Lower lobe of right lung (tissue), 2 donors: ENCODE measurements at places on chromosomes 4 and X. TPM values are rescaled to one million over a fixed set of nuclear protein-coding genes. Genes with fewer than 3 reads are reported as not detected.
A peak's percentile ranks its signal among the peaks of the same experiment; 100 is the strongest.

DNA sequence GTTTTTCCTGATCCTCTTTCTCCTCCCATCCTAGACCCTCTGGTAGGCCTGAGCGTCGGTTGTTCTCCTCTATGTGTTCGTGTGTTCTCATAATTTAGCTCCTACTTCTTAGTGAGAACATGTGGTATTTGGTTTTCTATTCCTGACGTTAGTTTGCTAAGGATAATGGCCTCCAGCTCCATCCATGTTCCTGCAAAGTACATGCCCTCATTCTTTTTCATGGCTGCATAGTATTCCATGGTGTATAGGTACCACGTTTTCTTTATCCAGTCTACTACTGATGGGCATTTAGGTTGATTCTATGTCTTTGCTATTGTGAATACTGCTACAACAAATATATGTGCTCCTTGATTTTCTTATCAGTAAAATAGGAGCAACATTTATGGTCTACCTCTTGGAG lies 146.8 kb upstream of the PTCHD1 start:
- no peak overlapping the region for H3K27ac ChIP-seq
- no peak overlapping the region for H3K4me3 ChIP-seq
- H3K27me3 ChIP-seq = no peaks in the 10 kb centered on the region
- H3K36me3 ChIP-seq = no peaks in the 10 kb centered on the region
- no peak for DNase-seq
- no peaks in the 10 kb centered on the region for H3K4me1 ChIP-seq

DHX15 gene
- total RNA-seq = 93.2 TPM

DNA sequence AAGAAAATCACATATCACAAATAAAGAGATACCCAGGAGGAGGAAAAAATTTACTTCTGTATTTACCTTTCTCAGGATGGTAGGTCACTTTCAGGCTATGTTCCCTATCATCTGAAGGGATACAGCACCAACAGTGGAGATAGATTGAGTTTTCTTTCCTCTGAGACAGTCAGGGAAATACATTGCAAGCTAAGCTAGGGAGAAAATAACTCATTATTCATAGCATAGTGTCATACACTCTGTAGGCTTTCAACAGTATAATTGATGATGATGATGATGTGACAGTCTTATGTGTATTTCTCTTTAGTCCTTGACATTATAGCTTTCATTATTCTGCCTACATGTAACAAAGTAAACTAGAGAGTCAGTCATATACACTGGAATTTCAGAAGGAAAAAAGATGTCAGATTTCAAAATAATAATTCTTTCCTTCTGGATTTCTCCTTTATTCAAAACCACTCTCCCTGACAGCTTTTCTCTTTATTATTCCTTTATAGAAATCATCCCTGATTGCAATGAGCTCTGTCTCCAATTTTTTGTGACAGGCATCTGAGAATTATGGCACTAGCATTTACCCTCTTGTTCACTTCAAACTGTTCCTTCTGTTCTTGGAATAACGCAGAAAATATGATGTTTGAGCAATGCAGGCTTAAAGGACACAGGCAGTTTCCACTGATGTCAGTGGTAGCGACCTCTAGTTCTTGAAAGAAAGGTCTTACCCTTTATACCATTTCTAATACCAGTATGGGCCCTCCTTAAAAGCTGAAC lies 169.1 kb upstream of the EPHA5 start:
- no peak overlapping the region for H3K4me3 ChIP-seq
- H3K4me1 ChIP-seq = no peaks in the 10 kb centered on the region
- H3K36me3 ChIP-seq = no peaks in the 10 kb centered on the region
- no peak for DNase-seq
- H3K27me3 ChIP-seq = no peaks in the 10 kb centered on the region

- DNase-seq = peak; percentile 60
- H3K4me3 ChIP-seq = peak overlapping the region; percentile 97
- peaks cover 19% of the 10 kb centered on the region for H3K4me1 ChIP-seq
- H3K36me3 ChIP-seq = no peaks in the 10 kb centered on the region
These were observed 2.3 kb upstream of the NR3C2 start for GRCh38 chr4:148444296-148445070.

PLP1 gene
- total RNA-seq = 0.59 TPM

NOX1 gene
- total RNA-seq = not detected

GRCh38 chrX:37872303-37872655 lies 24.9 kb upstream of the DYNLT3 start:
- H3K4me3 ChIP-seq = no peak overlapping the region
- no peak overlapping the region for H3K27ac ChIP-seq
- H3K36me3 ChIP-seq = no peaks in the 10 kb centered on the region
- H3K27me3 ChIP-seq = no peaks in the 10 kb centered on the region
- no peaks in the 10 kb centered on the region for H3K4me1 ChIP-seq

GRCh38 chr4:168854350-168854921 lies 155.6 kb downstream of the CBR4 start:
- peak overlapping the region; percentile 41 for H3K27ac ChIP-seq
- H3K36me3 ChIP-seq = peaks cover 5% of the 10 kb centered on the region
- peaks cover 53% of the 10 kb centered on the region for H3K4me1 ChIP-seq

- H3K27ac ChIP-seq = no peak overlapping the region
- H3K4me1 ChIP-seq = no peaks in the 10 kb centered on the region
- no peaks in the 10 kb centered on the region for H3K36me3 ChIP-seq
- H3K27me3 ChIP-seq = no peaks in the 10 kb centered on the region
These were observed 121.3 kb downstream of the NWD2 start for GRCh38 chr4:37365888-37366287.

DNA sequence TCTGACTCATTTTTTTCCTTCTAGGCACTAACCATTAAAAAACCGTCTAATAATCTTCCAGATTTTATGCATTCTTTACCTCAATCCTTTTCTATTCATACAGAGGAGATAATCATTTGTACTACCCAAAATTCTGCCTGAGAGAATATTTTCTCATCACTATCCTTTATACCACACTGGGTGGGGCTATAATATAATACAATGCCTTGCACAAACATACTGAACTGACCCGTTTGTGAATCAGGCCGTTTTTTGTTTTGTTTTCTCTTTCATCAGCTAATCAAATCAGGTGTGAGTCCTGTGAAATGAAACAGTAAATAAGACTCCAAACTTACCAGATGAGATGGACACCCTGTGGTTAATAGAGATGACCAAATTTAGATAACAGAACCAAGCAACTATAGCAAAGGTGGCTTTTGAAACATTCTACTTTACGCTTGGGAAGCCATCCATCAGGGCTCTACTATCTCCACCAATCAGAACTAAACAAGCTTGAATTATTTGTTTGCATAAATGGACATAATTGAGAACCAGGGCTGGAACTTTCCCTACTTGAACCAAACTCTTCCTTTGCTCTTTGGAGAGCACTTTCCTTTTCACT lies 573.0 kb downstream of the GABRG1 start:
- H3K4me3 ChIP-seq = no peak overlapping the region
- no peaks in the 10 kb centered on the region for H3K4me1 ChIP-seq
- DNase-seq = no peak
- H3K36me3 ChIP-seq = no peaks in the 10 kb centered on the region
- H3K27me3 ChIP-seq = no peaks in the 10 kb centered on the region
- H3K27ac ChIP-seq = no peak overlapping the region

MAGEC2 gene
- not detected for total RNA-seq

DNA sequence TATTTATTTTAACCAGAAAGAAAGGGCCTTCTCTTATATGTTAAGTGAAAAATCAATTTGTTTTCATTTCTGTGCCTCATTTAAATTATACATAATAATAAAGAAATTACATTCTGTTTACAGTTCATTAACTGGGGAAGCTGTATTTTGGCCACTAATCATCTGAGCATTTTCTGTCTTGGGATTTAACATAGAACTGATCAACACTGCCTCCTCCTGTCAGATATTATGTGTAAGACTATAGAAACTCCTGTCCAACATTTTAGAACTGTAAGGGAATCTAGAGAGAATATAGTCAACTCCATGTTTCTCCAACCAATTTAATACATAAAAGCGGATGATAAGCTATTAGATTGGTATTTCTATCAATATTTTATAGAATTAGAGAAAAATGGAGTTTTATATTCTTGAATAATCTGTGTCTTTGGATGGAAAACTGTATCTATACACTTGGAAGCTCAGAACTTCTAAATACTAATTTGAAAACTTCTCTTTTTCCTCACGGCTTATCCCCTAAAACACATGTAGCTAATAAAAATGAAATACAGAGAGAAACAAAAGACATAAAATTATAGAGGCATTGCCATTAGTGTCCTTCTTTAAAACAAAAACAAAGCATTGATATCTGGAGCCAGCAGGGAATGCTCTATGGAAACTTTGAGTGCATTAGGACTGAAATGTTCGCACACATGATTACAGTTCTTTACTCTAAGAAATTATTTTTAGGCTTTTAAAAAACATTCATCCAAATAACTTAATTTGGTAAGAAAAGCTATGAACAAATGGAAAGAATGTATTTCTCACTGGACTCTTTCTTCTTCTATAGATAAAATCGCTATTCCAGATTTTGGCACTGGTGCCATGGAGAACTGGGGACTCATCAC lies 33.1 kb downstream of the ENPEP start:
- H3K36me3 ChIP-seq = no peaks in the 10 kb centered on the region
- no peaks in the 10 kb centered on the region for H3K4me1 ChIP-seq
- no peak overlapping the region for H3K27ac ChIP-seq
- no peaks in the 10 kb centered on the region for H3K27me3 ChIP-seq

- DNase-seq = no peak
- no peaks in the 10 kb centered on the region for H3K4me1 ChIP-seq
- H3K27me3 ChIP-seq = no peaks in the 10 kb centered on the region
These were observed 691.5 kb upstream of the HTR2C start for GRCh38 chrX:113892401-113892800.

PGAM4 gene
- total RNA-seq = not detected

GRCh38 chr4:71287305-71287704 lies 51.5 kb upstream of the SLC4A4 start:
- no peaks in the 10 kb centered on the region for H3K4me1 ChIP-seq
- no peak overlapping the region for H3K4me3 ChIP-seq
- H3K27me3 ChIP-seq = no peaks in the 10 kb centered on the region
- DNase-seq = no peak
- H3K36me3 ChIP-seq = no peaks in the 10 kb centered on the region

DNA sequence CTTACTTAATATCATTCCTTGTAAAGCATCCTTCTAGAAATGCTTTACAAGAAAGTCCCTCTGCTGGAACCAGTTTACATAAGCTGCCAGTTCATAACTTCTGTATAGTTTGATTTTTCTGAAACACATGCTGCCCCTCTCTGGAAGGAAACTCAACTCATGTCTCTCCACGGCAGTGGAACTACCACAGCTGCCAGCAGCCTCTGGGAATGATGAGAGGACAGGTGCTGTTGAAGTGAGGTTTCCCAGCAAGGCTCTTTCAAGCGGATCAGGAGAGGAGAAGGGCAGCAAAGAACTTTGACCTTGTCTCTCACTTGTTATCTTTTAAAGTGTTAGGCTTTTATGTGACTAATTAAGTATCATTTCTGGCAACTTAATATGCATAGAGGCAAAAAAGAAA lies 7.3 kb downstream of the GRPR start:
- H3K4me1 ChIP-seq = no peaks in the 10 kb centered on the region
- H3K36me3 ChIP-seq = no peaks in the 10 kb centered on the region
- no peak overlapping the region for H3K4me3 ChIP-seq
- no peaks in the 10 kb centered on the region for H3K27me3 ChIP-seq
- no peak overlapping the region for H3K27ac ChIP-seq

GRCh38 chrX:30495468-30495867 lies 82.1 kb downstream of the TASL start:
- no peak overlapping the region for H3K4me3 ChIP-seq
- no peak for DNase-seq
- H3K27ac ChIP-seq = no peak overlapping the region
- H3K4me1 ChIP-seq = no peaks in the 10 kb centered on the region
- H3K36me3 ChIP-seq = no peaks in the 10 kb centered on the region

GRCh38 chrX:3638280-3638873 lies 75.1 kb downstream of the PRKX start:
- no peak for DNase-seq
- H3K4me1 ChIP-seq = no peaks in the 10 kb centered on the region
- no peak overlapping the region for H3K4me3 ChIP-seq
- no peaks in the 10 kb centered on the region for H3K27me3 ChIP-seq

EDA gene
- 5.5 TPM for total RNA-seq

OPRPN gene
- total RNA-seq = not detected

- no peak overlapping the region for H3K27ac ChIP-seq
- H3K4me3 ChIP-seq = no peak overlapping the region
- no peak for DNase-seq
- no peaks in the 10 kb centered on the region for H3K27me3 ChIP-seq
- no peaks in the 10 kb centered on the region for H3K36me3 ChIP-seq
These were observed 14.6 kb upstream of the PRSS12 start for GRCh38 chr4:118367361-118367760.

PNMA3 gene
- total RNA-seq = 0.41 TPM

DNA sequence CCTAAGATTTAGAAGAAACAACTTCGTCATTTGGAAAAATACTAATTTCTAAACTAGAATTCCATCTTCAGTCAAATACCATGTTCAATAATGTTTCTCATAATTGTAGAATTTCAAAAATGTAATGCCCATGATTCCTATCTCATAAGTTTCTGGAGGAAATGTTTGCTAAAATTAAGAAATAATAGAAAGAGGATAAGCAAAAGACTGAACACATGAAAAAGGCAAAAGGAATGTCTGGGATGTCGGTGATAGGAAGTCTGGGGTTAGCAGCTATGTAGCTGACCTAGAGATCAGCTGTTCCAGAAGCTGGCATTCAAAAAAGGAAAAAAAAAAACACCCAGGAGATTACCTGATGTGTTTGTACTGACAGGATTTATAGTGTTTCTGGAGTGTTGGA lies 18.9 kb upstream of the PCDH10 start:
- H3K27ac ChIP-seq = no peak overlapping the region
- H3K36me3 ChIP-seq = no peaks in the 10 kb centered on the region
- no peaks in the 10 kb centered on the region for H3K4me1 ChIP-seq
- H3K27me3 ChIP-seq = no peaks in the 10 kb centered on the region
- no peak for DNase-seq

GRCh38 chr4:100147198-100147597 lies 43.1 kb downstream of the DDIT4L start:
- no peak for DNase-seq
- no peaks in the 10 kb centered on the region for H3K36me3 ChIP-seq
- no peak overlapping the region for H3K27ac ChIP-seq

DNA sequence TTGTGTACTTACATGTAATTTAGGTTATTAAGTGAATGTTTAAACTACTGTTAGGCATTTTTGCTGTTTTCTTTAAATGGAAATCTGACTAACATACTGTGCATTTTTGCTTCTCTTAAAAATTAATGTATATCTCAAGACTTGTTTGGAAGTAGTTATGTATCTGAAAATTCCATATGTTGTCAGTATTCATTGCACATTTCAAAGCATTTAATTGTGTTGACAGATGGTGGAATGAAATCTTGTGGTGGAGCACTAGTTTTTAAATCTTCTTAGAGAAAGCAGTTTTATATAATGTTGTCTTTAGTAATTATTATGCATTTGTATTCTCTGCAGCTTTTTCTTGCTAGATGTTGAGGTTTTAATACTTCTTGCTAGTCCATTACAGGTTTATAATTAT lies 71.5 kb upstream of the MSANTD1 start:
- H3K36me3 ChIP-seq = peaks cover 95% of the 10 kb centered on the region
- no peak overlapping the region for H3K4me3 ChIP-seq
- DNase-seq = no peak
- no peaks in the 10 kb centered on the region for H3K27me3 ChIP-seq
